ENCODE measurements at places on chromosomes 12 and 14.

GRCh38 chr14:104843442-104844305 lies 21.4 kb upstream of the CEP170B start:
- DNase-seq = no peak

DNA sequence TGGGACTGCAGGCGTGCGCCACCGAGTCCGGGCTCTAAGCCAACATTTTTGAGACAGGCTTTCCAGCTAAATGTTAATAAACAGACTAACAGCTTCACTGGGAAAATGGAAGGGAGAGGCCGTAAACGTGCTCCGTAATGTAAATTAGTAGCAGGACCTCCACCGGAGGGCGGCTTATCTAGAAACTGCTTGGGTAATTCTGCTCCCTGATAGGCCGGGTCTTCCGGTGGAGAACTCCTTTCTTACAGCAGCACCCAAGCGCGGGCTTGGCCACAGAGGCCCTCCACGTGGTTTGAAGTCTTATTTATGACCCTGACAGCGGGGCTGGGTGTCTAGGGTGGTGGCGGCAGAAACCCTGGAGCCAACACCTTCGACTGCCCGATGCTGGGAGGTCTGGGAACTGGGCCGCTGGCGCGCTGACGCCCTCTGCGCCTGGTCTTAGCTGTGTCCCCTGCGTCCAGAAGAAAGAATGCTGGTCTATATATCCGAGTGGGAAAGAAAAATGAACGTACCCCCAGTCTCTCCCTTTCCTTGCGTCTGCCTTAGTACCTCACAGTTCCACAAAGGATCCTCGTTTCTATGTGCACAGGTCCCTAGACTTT lies 1.7 kb downstream of the DPPA3 start:
- DNase-seq = no peak

- no peak for DNase-seq
Observed at GRCh38 chr12:123105211-123105826, 45.6 kb downstream of the PITPNM2 start.

- peak; percentile 36 for DNase-seq
Observed at GRCh38 chr12:28998662-28999120, 150.4 kb upstream of the FAR2 start.

GRCh38 chr12:2432856-2433255 lies 361.9 kb upstream of the FKBP4 start:
- no peak for DNase-seq

All from NAMALWA (cell line).